ENCODE measurements at places on chromosomes 12 and 14.
A peak's percentile ranks its signal among the peaks of the same experiment; 100 is the strongest.

DNA sequence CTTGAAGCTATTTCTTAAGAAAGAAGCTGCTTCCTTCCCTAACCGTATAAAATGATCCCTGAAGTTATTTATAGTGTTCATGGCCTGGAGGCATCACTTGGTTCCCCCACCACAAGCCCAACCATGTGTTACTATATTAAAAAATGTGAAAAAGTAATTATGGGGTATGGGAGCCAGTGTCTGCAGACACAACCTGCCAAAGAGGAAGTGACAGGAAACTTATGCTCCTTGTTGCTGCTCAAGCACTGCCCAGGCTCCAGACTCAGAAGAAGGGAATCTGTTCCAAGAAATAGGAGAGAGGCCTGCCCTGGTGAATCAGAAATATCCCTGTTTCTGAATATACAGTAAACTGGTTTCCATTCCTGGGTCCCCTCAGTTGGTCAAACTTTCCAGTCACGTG, 217.2 kb upstream of the BMP4 start:
- DNase-seq = no peak

- no peak for DNase-seq
Measured at GRCh38 chr12:53465679-53466078, 13.8 kb downstream of the PCBP2 start.

DNA sequence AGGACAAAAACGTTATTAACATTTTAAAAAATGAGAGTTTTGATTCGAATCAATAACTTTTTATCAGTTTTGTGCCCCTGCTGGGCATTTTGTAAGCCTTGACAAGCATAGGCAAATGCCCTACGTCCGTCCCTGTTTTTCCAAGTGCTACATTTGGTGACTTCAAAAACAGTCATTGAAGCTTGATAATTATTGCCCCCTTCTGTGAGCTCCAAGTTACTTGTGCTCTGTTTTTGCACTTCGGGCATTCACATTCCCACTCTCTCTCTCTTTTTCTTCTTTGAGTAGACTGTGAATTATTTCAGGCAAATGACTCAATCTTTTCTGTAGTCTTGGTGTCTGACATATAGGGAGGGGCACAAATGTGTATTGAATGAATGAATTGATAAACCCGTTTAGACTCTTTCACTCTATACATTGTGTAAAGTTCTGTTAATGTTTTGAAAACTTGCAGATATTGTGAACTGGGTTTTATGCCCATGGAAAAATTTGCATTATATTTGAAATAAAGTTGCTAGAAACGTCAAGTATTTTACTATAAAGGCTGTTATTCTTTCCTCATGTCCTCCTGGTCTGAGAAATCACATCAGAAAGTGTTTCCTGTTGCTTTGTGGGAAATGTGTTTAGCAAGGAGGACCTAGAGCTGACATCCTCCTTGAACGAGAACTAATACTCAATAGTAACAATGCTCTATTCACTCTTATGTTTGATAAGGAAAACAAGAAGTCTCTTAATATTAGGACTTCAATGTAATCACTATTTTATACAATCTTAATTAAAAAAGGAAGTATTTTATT, 1.4 kb downstream of the APAF1 start:
- DNase-seq = no peak

- DNase-seq = peak; percentile 45
Measured at GRCh38 chr14:55129428-55130195, 560 bp downstream of the LGALS3 start.

DNA sequence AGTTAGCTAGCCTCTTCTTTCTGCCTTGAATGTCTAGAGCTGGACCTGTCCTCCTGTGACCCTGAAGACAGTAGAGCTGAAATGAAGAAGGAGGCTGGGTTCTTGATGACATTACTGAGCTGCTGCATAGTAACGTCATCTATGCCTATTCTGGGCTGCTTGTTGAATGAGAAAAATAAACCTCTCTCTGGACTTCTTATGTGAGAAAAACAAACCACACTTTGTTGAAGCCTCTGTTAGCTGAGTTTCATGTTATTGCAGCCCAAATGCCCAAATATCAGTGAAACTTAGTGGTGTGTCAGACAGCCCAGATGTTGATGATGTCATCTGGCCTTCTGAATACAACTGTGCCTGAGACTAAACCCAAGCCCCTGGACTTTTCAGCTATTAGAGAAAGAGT, 67.0 kb upstream of the MAX start:
- DNase-seq = no peak

DNA sequence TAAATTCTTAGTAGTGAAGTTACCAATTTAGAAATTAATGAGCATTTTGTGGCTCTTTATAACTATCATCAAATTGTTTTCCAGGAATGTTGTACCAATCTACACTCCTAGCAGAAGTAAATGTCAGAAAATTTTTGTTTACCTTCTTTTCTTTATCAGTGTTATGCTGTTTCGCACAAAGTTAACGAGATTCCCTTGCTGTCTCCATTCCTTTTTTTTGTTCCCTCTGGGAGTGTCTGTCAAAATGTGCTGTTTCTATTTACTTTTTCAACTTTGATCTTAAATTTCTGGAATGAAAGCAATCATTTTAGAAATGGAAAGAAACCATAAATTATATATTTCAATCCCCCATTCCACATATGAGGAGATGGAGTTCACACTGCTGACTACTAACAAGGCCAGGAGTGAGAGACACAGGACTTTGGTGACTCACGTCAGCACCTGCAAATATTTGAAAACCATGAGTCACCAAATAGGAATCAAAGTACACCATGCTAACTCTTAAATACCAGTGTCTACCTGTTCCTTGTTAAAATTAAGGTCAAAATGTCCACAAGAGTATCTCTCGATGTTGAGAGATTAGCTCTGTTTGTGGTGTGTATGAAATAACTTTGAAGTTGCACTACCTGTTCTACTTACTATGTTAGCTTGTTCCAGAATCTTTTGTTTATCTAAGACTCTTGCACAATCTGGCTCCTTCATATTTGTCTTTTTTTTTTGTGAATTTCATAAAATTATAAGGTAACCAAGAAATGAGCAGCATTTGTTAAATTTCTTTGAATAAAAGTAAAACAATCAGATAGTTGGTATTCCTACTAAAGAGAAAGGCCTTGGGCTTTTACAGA, 106.0 kb downstream of the RMST start:
- DNase-seq = no peak

GRCh38 chr14:92553438-92553837, 39.9 kb downstream of the RIN3 start:
- DNase-seq = peak; percentile 32

DNA sequence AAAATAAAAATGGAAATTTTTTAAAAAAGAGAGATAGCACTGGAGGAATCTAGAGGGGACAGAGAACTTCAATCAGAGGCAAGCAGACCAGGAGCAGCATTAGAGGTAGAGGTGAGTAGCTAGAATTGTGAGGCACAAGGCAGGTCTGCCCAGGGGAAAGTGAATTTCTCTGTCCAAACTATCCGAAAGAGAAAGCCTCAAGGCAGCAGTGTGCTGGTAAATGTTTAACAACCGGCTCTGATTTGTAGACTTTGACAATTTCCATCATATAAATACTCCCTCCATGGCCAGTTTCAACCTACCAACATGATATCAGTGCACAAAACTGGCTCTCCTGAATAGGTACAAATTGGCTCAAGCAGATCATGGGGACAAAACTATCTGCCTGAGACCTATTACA, 160.6 kb upstream of the EGLN3 start:
- DNase-seq = no peak

- peak; percentile 83 for DNase-seq
Measured at GRCh38 chr14:105448706-105449111, 25.9 kb upstream of the CRIP2 start.

DNA sequence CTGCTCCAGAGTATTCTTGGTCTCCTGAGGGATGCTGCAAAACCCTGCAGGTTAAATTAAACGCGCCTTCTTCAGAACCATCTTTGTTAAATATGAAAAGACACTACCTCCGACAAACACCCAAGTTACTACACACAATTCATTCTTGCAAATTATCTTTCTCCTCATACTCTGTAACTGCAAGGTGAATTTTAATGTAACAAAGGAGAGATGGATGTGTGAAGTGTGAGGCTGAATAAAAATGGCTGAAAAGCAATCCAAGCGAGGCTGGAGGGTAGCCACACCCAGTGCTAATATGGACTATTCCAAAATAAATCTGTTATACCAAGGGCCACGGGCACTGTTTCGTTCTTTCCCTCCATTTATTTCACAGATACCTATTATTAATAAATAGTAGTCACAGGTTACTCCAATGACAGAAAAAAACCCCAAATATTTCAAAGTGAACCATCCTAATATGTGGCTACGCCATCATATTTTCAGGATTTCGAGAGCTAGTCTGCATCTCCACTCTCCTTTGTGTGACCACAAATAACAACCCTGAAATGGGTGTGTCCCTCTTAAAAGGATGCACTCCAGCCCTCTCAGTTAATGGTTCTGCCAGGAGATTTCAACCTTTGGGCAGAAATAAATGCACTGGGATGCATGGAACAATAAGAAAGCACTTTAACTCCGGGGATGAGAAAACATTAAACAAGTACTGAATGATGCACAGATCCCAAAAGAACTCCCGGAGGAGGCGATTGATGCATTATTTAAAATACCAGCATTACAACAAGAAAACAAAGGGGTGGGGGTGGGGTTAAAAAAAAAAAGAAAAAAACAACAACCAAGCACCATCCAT, 53.1 kb upstream of the CCDC175 start:
- DNase-seq = no peak

DNA sequence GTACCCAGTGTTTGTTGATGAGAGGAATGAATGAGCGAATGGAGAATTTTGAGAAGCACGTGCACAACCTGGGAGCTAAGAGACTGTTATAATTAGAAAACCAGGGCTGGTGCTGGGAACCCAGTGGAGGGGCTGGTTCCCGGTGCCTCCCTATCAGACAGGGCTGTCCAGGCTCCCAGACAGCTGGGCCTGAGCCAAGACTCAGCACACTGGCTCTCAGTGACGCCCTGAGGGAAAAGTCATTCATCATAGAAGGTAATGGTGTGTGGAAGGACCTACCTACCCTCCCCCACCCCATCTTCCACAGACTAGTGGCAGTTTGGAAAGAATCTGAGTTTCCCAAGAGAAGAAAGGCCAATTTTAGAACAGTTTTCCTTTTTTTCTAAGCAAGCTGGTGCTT, 34.7 kb downstream of the KCNA5 start:
- no peak for DNase-seq

DNA sequence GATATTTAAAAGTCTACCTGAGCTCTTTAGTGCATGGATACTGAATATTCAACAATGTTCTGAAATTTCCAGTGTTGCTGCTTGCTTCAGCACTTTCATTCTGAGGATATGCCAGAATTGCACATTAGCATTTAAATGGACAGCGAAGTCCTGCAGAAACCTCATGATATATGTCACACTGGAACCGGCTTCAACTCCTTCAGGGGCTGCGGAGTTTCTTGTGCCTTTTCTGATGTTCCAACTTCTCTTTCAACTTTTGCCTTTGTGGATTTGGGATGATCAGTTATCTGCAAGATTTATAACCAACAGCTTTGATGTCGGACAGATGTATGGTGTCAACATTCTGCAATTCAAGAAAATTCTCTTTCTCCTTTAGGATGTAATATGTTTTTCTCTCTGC, 142.5 kb upstream of the LMNTD1 start:
- DNase-seq = no peak

DNA sequence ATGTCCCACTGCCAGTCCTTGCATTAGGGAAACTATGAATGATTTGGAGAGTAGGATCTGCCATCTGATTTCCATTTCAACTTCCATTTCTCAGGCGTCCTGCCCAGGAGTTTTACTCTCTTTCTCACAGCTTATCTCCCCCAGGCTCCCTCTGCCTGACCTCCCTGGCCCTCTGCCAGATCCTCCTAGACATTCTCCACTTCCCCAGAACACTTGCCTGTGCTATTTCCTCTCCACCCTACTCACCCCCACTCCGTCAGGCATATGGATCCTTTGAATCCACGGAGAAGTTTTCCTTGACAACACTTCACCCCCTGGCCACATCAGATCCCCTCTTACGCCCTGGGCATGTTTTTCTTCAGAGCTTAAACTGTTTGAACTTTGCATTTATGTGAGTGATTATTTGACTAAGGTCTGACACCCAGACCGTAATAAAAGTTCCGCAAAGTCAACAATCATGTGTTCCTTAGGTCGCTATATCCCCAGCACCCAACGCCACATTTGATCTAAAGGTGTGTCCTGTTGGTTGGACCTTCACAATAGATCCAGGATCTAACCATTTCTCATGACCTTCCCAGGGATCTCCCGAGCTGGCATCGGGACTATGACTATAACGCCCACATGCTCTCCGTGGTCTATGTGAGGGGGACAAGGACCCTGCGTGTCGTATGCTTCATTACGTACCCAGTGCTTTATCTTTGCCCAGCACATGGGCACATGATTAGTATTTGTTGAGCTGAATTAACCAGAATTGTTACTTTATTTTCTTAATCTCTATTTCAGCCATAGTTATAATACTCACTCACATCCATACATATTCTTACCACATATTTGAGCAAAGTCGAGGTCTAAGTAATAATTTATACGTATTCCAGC, 255.8 kb upstream of the FOXN3 start:
- DNase-seq = no peak

DNA sequence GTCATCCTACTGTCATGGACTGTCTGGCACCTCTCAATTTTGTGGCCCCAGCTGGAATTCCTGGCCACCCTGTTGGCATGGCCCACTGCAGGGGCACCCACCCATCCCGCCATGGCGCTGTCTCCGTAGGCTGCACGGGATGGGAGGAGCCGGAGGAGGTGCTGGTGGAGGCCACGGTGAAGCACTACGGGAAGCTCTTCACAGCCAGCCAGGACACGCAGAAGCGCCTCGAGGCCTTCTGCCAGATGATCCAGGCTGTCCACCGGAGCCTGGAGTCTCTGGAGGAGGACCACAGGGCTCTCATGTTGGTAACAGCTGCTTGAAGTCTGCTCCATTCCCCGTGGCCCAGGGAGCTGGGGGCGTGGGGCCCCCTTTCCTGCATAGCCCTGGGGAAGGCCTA, 3.9 kb downstream of the CCDC197 start:
- no peak for DNase-seq

DNA sequence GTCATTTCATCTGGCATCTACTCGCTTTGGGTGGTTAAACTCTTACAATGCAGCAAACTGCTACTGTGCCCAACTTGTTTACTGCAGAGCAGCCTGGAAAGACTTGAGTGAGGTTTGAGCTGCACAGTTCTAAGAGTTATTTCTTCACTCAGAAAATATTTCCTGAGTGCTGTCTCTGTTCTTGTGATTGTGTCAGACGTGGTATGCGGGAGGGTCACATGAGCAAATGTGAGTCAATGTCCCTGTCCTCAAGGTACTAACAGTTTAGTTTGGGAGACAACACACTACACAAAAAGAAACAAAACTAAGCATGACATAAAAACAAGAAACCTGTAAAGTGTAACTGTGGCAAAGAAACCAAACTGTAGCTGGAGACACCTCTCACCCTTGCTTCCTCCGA, 32.4 kb downstream of the FLVCR2 start:
- DNase-seq = no peak

GRCh38 chr14:54085841-54086240, 129.2 kb upstream of the BMP4 start:
- DNase-seq = no peak

DNA sequence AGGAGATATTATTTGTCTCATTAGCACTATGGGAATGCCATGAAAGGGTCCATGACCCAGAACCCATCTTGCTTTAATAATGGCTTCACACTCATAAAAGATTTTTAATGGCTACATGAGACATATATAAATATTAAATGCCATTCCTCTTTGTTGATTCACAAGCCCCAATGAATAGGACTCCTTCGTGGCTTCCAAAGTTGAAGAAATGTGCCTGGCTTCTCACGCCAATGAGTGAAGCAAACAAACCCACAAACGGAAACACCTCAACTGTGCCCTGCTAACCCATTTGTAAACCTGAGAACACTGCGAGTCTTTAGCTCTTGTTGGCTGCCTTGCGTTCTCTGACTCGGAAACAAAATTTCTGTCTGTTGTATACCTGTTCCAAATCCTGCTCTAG, 381.7 kb upstream of the DDHD1 start:
- no peak for DNase-seq

- no peak for DNase-seq
Measured at GRCh38 chr14:104353221-104353920, 215.0 kb downstream of the KIF26A start.
